ENCODE measurements at places on chromosomes 7 and 10. TPM values are rescaled to one million over a fixed set of nuclear protein-coding genes. Genes with fewer than 3 reads are reported as not detected.

DNA sequence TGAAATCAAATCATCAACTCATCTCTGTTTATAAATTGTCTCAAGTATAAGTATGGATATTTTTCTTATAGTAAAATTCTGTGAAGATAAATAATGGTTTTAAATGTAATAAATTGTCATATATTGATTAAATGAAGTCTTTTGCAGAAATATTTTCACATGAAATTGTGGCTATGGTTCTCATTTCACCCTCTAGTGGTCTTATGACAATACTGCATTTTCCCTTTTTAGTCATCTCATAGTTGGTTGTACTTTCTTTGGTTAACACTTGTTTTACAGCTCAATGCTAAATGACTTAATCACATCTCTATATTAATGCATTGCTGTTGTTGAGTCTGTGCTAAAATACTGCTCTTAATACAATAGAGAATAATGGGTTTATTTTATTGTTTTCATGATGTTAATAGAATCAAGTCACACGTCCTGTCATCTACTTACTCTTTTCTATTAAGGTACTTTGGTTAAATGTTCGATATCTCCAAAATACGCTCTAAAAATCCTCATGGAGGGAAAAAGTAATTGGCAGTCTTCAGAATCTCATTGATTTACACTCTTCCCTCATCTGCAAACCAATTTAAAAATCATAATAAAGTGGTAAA, 38.0 kb upstream of the CACNA2D1 start:
- peak; percentile 35 for DNase-seq

DNA sequence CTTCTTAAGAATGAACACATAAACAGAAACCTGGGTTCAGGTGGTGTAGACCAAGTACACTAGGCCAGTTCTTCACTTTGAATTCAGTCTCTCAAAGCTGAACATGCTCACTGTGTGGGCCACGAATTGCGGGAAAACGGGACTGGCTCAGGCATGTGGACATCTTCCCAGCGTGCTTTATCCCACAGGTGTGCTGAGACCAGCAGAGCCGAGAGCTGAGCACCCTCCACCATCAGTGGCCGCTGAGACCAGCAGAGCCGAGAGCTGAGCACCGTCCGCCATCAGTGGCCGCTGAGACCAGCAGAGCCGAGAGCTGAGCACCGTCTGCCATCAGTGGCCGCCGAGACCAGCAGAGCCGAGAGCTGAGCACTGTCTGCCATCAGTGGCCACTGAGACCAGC, 265.4 kb downstream of the DNAJB6 start:
- no peak for DNase-seq

- DNase-seq = peak; percentile 76
Measured at GRCh38 chr10:88642209-88642608, 22.0 kb upstream of the LIPF start.

- no peak for DNase-seq
Measured at GRCh38 chr10:24574578-24575155, 149.0 kb downstream of the ARHGAP21 start.

Gene ACSM6
- total RNA-seq = not detected

- DNase-seq = no peak
Measured at GRCh38 chr10:75754096-75754831, 322.8 kb downstream of the LRMDA start.

DNA sequence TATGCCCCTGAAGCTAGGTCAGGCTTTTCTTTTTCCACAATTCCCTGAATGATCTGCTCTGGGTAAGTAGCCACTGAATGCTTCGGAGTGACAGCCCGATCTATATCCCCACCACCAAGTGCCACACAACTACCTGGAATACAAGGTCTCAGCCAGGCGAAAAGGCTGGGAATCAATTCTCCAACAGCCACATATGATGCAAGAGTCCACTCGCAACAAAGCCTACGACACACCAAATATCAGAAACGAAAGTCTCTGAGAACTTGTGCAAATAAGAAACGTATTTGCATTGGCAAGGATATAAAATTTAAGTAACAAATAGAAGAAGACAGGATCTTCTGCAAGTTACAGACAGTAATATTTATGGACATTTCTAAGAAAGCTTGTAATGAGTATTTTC, 5.7 kb downstream of the HIPK2 start:
- no peak for DNase-seq

- no peak for DNase-seq
Measured at GRCh38 chr7:7789551-7789988, 71.2 kb upstream of the RPA3 start.
